GM04504 (cell line): ENCODE measurements at places on chromosomes 3 and 15.

DNA sequence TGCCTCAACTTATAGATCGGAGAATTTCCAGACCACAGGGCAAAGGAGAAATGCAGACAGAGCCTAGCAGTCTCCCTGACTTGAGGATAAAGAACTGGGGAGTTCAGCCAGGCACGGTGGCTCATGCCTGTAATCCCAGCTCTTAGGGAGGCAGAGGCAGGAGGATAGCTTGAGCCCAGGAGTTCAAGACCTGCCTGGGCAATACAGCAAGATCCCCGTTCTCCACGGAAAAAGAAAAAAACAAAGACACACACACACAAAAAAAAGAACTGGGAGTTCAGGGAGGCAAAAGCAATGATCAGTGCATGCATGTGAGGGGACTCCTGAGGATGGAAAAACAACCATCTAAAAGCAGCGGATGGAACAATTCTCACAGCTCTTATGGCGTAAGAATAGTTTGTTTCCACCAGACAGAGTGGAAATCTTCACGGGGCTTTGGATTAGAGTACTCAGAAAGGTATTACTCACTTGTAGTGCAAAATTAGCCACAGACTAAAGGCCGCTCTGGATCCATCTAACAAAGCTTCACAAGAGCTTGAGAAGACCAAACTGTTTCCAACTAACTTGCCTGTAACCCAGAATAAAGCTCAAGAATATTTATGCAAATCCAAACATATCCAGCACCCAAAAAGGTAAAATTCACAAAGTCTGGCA, 16.3 kb downstream of the SEC11A start:
- no peak for DNase-seq

GRCh38 chr3:7346364-7346763, 485.4 kb downstream of the GRM7 start:
- DNase-seq: no peak

DNA sequence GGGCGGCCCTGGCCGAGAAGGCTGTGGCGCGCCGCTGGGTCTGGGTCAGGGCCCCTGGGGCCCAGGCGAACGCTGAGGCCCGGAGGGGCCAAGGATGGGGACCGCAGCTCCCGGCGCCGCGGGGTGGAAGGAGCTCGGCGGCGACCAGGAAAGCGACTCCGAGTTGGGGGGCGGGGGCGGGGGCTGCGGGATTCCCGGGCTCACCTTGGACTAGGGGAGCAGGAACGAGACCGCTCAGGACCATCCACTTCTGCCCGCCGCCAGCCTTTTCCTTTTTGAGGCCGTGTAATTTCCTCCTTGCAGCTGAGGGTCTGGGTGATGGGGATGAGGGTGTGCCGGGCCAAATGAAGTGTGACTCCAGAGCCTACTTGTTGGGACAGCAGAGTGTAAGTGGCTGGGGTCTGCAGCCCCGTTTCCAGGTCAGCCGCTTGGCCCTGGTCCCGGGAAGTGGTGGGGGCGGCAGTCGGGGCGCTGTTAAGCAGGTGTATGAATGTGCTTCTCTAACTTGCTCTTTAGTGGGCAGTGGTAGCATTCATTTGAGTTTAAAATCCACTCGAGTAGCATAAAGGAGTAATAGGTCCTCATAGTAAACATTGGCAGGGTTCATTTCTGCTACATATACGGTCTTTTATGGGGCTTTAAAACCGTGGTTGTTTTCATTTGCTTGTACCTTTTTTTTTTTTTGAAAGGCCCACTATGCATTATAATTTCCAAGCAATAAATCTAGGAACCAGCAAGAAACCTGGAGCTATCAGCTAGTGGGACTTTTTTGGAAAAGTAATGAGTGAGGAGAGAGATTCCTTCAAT, 717 bp downstream of the PXK start:
- no peak for DNase-seq

DNA sequence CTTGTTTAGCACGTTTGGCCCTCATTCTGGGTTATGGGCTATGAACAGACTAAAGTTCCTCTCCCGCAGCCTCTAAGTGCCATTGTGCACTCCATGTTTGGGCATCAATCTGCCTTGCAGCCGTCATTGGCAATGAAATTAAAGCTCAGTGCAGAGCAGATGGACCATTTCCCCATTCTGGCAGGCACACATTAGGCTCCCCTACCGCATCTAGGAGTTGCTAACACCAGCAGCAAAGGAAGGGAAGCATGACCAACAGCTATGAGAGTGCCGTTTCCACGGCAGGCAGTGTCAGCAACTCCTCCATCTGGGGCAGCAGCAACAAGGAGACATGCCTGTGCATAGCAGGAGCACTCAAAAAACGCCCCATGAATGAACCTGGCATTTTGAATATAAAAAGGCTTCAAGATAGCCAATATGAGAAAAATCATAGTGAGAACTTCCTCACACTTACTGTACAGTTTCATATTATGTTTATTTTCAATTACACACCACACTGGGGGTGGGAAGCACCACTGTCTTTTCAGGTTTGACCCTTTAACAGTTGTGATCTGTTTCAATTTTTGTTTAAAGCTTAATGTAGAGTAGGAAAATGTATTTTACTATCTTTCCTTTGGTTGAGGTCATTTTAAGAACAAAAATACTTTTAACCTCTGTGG, 218.7 kb downstream of the KCNMB2 start:
- DNase-seq: no peak

GRCh38 chr3:22236490-22237270, 485.7 kb upstream of the ZNF385D start:
- no peak for DNase-seq

- DNase-seq: no peak
These were observed 568 bp upstream of the NCBP2 start for GRCh38 chr3:196942915-196943277.

DNA sequence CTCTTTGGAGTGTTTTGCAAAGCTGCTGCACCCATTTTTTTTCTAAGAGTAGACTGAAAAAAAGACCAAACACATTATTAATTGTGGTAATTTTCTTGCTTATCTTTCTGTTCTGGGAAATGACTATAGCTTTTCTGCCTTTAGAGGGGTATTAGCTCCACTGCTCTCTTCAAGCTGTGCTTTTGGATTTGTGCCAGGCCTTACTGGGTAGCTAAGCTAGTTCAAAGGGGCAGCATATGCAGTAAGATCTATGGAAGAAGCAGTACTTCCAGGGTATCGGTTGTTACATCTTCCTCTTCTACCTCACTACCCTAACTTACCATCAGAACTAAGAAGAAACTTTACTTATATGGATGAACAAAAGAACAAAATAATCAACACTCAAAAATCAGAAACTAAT, 28.7 kb upstream of the ARIH1 start:
- no peak for DNase-seq
